ENCODE measurements at places on chromosomes 16 and 17.

DNA sequence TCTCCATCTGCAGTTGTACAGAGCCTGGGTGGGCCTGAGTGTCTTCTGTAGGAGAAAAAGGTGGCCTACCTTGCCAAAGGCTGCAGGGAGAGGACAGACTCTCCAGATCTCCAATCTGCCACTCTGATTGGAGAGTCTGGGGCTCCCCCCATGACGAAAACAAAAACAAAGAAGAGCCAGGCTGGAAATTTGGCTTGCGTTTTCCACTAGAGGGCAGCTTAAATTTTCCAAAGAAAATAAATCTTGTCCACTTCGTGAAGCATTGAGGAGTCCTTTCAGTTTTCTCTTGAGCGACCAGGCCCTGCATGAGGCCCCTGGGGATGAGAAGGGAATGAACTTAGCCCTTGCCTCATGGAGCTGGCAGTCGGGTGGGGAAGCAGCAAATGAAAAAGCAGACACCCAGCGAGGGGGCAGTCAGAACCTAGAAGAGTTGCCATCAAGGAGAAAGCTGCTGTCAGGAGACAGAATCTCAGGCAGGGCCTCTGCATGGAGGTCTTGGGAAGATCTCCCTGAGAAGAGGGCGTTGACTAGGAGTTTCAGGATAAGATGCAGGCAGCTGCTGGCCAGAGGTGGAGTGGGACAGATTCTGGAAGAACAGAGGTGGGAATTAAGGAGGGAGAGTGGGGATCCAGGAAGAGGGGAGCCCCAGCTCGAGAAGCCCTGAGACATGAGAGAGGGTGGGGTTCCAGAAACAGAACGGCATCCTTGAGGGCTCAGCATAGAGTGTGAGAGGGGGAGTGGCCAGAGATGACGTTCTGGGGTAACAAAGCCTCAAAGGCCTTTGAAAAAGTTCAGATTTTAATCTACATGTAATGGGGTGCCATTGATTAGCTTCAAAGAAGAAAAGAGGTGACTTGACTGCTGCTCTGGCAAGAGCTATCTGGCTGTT lies 8.4 kb upstream of the SHCBP1 start:
- no peak for DNase-seq

- no peak for DNase-seq
These were observed 514 bp downstream of the UBFD1 start for GRCh38 chr16:23557779-23558702.

- peak; percentile 25 for DNase-seq
These were observed at the start of gene MOSMO for GRCh38 chr16:22007509-22008214. TSS of gene MOSMO (plus strand) at chr16:22008111. CDS start at chr16:22008302, 191 bp downstream.

DNA sequence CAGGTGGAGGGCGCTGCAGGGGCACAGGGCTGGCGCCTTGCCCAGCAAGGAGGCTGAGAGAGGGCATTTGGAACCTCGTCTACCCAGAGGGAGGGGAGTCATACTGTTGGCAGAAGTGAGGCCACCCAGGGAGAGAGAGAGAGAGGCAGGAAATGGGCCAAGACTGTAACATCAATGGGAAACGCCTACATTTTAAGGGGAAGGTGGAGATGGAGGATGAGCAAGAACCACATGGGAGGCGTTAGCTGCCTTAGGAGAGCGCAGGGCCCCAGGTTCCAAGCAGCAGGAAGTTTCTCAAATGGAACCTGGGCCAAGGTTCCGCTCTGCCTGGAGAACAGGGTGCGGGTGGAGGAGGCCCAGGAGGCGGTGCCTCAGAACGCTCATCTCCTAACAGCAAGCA lies 2.7 kb upstream of the WFDC1 start:
- DNase-seq, result no peak

DNA sequence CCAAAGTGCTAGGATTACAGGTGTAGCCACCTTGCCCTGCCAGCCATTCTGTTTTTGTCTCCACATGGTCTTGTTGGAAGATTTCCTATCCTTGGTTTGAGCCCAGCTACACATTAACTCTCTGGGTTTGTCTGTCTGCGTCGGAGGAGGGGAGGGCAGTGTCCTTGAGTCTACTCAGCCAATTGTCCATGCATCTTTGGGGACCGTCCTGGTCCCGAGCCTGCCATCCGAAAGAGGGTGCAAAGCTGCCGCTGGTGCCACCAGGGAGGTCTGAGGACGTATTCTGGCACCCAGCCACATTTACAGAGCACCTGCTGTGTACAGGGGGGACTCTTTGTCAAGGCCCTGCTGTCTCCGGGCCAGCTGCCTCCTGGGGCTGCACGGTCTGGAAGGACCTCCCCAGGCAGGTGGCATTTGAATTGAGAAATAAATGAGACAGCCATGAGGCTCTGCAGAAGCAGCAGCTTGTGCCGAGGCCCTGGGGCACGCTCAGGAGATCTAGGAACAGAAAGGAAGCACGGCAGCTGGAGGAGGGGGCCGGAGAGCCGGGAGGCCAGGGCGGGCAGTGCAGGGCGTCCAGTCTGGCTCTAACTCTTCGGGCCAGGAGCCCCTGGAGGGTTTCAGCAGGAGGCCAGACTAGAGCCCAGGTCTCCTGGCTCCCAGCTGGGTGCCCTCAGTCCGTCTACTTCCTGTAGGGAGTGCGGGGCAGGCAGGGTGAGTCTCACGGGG lies 1.5 kb downstream of the CYBA start:
- no peak for DNase-seq

DNA sequence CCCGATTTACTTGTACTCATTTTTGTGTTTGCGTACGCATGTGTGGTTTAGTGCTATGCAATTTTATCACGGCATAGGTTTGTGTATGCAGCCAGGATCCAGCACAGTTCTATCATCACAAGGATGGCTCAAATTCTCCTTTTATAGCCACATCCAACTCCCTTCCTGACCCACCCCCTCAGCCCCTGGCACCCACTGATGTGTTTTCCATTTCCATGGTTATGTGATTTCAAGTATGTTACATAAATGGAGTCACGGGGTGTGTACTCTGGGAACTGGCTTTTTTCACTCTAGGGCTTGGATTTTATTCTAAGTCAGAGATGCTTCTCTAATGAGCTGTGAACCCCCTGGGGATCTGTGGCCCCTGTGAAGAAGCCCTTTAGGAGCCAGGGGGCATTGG lies 16.8 kb downstream of the IL4R start:
- no peak for DNase-seq

GRCh38 chr17:26963163-26963503 lies 330.8 kb upstream of the WSB1 start:
- DNase-seq, result no peak

- DNase-seq, result no peak
These were observed 17.6 kb downstream of the CCDC42 start for GRCh38 chr17:8726941-8727555.

DNA sequence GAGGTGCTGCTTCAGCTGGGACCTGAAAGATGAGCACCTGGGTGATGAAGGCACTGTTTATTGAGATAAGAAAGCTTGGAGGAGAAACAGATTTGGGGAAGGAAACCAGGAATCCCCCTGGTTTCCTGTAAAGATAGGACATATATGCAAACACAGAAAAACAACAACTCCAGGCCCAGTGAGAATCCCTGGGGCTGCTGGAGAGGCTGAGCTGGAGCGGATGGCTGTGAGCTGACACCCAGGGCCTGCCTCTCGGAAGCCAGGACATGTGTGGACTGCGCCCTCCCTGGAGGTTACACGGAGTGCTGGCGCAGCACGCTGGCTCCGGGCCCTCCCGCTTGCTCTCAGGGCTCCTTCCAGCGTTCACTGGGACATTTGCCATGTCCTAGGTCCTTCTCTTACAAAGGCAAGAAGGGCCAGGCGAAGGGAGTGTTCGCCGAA lies 57.5 kb downstream of the CYB5B start:
- no peak for DNase-seq

DNA sequence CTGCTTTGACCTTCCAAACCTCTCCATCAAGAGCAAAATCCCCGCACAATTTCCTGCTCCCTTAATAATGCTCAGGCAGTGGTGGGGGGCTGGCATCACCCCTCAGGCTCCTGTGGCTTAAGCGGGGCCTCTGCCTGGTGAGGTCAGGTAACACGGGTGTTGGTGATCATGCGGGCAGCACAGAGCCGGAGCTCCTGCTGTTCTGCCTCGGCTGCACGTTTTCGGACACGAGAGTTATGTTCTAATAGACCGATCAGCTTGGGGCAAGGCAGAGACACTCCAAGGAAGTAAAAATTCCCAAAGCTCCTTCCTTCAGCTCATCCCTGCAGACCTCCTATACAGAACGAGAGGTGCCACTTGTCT lies 6.0 kb downstream of the NARF start:
- DNase-seq, result no peak

DNA sequence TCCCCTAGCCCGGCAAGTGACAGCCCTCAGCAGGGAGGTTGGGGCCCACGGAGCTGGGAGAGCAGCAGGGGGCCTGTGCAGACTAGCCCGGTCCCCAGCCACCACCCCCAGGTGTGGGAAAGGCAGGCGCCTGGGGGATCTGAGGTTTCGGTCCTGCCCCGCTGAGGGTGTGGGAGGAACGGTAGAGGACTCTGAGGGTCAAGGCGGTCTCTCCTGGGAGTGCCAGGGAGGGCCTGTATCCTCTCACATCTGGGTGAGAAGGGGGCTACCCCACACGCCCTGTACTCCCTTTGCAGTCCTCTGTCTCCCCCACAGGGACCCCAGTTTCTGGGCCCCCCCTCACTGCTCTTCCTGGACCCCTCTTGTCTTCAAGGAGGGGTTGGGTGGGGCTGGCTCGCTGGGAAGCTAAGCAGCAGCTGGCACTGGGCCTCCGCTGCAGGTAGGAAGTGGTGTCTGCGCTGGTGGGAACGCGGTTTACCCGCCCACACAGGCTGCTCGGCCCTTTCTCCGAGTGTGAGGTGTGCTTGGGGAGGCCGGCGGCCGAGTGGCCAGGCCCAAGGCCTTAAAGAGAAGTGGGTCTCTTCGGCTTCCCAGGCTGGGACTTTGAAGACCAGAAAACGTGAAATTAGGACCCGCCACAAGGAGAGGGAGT lies 15.4 kb downstream of the CD7 start:
- DNase-seq, result no peak

DNA sequence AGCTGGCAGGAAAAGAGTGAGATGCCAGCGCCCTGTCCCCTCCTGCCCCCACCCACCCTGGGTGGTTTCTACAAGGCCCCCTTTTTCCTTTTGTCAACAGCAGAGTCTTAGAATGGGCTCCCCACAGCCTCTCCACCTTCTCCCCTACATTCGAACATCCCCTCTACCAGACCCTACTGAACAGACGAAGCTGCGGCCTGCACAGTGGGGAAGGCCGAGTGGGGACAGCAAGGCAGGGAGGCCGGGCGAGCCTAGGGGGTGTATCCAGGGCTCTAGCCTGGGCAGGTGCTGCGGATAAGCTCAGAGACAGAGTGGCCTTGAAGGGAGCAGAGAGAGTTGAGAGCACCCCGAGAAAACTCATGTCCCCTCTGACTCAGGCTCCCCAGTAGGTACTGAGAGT lies 7.4 kb downstream of the ZACN start:
- DNase-seq, result no peak

DNA sequence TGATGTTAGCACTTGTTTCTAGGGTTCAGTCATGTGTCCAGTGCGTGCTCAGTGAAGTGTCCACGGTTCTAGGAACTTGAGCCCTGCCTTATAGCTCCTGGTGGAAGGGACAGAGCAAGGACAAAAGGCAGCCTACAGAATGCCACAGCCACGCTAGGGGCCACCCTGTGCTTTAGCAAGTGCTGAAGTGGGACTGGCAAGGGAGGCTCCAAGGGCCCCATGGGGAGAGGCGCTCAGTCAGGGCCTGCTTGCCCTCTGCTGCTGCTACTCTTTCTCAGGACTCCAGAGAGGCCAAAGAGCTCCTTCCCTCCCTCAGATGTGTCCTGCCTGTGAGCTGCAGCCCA lies 6.8 kb downstream of the NT5C start:
- DNase-seq, result no peak

DNA sequence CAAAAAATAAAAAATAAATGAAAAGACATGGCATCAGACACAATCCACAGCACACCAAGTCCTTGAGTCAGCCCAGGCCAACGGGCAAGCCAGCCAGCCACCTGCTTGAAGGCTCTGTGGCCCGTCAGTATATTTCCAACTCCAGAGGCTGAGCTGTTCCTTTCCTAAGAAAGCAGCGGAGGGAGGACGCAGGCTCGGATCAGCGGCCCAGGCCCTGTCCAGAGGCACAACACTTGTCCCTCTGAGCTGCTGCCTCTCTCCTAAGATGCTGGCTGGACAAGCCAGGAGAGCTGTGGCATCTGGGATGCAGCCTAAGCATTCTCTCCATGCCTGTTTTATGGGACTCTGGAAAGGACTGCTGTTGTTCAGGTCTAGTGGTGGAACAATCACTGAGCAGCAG lies 14.8 kb upstream of the NLRC3 start:
- DNase-seq, result no peak

- no peak for DNase-seq
These were observed 704 bp downstream of the ASIC2 start for GRCh38 chr17:33292201-33292980.

- DNase-seq, result no peak
These were observed 10.1 kb downstream of the TMEM238L start for GRCh38 chr17:10793816-10794215.

DNA sequence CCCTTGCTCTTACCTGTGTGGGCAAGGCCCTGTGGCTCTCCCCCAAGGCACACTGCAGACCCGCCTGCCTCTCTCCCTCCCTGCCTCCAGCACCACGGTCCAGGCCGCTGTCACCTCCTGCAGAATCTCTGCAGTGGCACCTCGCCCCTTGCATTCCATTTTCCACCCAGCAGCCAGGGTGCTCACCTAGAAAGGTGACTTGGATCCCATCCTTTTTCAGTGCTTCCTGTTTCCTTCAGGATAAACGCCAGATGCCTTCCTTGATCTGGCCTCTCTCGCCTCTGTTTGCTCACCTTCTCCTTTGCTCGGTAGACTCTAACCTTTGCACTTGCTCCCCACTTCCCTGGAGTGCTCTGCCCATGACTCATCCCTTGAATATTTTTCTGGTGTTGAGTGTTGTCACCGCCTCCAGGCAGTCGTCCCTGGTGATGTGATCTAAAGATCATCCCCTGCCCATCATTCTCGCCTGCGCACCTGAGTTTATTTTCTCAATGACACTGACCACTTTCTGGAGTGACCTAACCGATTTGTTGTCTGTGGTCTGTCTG lies 79.2 kb upstream of the LGALS9 start:
- no peak for DNase-seq

DNA sequence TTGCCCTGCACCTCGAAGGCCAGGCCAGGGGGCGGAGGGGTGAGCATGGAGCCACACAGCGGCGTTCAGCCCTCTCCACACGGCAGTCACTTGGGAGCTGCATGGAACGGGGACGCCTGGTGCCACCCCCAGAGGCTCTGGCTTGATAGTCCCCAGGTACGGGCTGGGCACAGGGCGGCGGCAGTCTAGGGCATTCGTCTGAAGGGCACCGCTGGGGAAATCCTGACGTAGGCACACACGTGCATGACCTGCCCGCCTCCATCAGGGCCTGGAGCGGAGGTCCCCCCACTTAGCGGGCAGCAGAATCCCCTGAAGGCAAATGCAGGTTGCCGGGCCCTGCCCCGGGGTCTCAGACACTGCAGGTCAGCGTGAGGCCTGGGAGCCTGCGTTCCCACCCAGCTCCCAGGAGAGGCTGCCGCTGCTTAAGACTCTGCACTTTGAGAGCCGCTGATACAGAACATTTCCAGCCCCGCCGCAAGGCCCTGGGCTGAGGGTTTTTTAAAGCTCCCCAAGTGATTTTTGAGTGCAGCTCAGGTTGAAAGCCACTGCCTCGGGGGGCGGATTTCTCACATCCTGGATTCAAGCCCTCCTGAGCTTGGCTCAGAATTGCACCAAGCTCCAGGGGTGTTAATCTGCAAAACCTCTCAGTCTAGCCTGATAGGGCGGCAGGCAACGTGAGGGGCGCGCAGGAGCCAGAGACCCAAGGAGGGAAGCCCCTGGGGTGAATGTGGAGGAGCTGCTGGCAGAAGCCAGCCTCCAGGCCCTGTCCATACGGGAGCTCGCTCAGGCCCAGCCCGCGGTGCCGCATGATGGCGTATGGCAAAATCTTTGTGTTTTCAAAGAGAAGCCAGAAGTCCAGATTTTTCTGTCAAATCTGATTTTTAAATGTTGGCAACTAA lies 182.3 kb upstream of the GSE1 start:
- no peak for DNase-seq

All from stimulated activated CD4-positive, alpha-beta T cell treated with anti-CD3 and anti-CD28 coated beads, Interleukin-15, amount 100 ng/mL, for 48 hours (primary cell).